ENCODE measurements at places on chromosomes 12 and 14.

DNA sequence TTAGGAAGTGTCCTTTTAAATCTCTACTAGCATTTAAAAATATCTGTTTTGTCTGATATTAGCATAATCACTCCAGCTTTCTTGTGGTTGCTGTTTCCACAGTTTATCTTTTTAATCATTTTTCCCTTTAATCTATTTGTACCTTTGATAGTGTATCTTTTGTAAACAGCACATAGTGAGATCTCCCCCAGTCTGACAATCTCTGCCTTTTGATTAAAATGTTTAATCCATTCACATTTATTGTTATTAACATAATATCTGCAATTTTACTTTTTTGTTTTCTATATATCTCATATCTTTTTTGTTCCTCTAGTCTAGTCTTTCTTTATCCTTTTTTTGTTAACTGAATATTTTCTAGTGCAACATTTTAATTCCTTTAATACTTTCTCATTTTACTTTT, 104.2 kb downstream of the RPS6KA5 start:
- DNase-seq: no peak

DNA sequence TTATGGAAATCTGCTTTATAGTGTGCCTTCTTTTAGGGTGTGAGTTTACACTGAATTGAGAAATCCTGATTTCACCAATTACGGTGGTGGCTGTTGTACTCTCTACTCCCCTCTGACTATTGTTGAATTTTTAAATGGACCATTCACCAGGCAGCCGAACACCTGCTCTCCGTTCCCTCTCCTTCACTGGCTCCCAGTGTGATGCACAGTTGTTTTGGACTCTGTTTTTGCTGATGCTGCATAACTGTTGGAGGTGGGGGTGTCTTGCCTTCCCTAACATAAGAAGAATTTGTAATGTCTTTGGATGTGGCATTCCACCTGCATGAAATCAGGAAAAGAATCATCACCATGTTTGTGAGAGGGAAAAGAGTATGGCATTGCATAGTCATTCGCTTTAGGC, 341.2 kb downstream of the SNAPC1 start:
- no peak for DNase-seq

- DNase-seq: no peak
Observed at GRCh38 chr14:48349689-48350088, 674.3 kb upstream of the MDGA2 start.

- no peak for DNase-seq
Observed at GRCh38 chr14:89387922-89388685, 28.9 kb downstream of the FOXN3 start.

GRCh38 chr12:51722431-51722830, 126.1 kb downstream of the FIGNL2 start:
- no peak for DNase-seq

GRCh38 chr14:101600891-101601605, 39.8 kb downstream of the DIO3 start:
- DNase-seq: no peak

DNA sequence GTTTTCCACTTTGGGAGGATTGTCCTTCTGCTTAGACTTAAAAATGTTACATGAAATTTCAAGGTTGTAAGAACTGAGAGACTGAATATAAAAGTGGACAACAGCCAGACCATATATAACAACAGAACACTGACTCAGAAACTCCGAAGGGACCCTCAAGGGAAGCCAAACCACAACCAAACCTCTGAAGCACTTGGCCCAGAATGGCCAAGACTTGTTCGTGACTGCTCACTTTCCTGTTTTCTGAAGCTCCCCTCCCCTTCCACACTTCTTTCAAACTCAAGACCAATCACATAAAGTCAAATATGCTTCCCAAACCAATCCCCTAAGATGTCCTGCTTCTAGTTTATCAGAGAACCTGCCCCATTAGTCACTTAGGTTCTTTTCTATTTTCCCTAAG, 13.7 kb downstream of the OR6J1 start:
- DNase-seq: no peak

GRCh38 chr12:124767066-124767821, 96.4 kb downstream of the SCARB1 start:
- peak; percentile 64 for DNase-seq

DNA sequence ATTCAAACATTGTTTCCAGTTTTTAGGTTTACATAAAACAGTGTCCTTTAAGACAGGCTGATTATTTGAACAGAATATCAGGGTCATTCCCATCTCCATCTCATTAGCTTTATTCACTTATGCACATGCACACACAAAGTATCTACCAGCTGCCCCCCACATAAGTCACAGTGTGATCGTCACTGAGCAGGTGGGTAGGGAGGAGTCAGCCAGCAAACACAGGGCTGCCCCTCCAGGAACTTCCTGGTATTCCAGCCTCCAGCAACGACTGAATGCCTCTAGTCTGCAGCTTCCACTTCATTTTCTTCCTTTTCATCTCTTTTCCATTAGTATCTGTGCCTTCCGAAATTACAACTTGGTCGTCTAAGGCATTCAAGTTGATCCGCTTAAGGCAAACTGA, 48.8 kb upstream of the FOXN3 start:
- no peak for DNase-seq

GRCh38 chr14:78083837-78084236, 86.3 kb upstream of the NRXN3 start:
- DNase-seq: no peak

GRCh38 chr12:118166946-118167345, 31.0 kb downstream of the PEBP1 start:
- DNase-seq: peak; percentile 6

GRCh38 chr12:34218193-34219045, 196.1 kb downstream of the ALG10 start:
- peak; percentile 47 for DNase-seq

DNA sequence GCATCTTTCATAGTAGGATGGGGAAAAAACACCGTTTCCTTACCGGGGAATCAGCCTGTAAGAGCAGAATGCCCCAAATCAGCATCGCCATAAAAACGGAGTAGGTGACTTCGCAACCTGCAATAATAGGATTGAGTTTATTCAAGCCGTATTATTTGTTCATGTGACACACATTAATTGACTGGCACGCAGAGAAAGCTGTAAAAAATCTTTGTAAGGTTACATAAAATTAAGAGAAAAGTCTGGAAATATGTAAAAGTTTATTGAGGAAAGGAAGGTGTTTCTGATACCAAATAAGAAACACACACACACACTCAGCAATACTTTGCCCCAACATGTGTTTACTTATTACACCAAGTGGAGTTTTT, 628 bp upstream of the CAPRIN2 start:
- DNase-seq: no peak

GRCh38 chr12:114986178-114986714, 302.3 kb upstream of the TBX3 start:
- DNase-seq: no peak

DNA sequence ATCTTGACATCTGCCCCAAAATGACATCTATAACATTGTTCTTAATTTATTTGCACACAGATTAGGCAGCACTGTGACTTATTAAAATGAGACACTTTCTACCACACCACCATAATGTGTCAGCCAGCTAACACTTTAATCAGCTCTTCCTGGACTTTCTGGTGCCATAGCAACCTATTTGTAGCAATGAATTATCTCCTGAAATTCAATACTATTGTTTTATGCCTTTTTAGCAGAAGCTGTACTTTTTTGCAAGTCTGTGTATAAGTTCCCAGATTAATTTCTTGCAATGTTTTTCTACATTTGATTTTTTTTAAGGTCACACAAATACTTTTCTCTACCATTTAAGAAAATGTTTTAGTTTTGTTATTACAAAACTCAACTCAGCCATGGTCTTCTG, 72.8 kb upstream of the SAV1 start:
- no peak for DNase-seq

DNA sequence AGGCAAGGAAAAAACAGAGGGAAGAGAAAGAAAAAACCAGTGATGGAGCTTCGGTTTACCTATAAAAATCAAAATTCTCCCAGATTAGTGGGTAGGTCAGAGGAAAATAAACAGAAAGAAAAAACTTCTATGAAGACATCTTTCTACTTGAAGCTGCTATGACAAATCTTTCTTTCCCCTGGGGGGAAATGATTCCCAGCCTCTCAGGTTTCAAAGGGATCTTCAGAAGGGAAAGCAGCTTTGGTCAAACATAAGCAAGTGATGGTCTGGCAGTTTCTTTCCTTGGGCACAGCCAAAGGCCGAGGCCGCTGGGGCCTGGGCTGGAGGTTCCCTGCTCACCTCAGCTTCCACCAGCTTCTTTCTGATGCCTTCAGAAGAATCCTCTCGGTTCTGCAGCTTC, 104.5 kb downstream of the PRKAB1 start:
- DNase-seq: no peak

DNA sequence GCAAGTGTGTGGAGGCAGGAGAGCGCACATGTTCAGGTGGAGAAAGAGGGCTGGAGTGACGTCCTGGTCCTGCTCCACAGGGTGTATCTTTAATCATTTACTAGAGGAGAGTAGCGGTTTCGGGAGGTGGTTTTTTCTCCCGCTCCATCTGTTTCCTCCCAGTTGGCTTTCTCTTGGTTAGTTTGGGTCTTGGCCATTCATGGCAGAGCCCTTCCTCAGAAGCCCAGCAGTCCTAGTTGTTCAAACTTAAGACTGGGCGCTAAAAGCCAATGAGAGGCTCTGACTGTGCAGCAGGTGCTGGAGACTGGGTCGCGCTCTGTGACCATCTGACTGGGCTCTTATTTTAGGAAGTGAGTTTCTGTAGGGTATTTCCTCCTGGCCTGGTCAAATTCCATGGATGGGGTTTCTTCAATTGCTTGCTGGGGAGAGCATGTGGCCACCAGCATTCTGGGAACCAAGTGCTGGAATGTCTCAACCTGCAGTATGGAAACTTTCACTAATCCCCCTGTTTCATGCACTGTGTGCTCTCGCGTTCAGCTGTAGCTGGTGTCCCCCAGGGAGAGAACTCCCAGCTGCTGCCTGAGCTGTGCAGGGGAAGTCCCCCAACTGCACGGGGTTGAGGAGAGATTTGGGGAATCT, 27.4 kb upstream of the TSPAN9 start:
- DNase-seq: peak; percentile 17

- DNase-seq: no peak
Observed at GRCh38 chr12:50117057-50117622, 5.1 kb downstream of the COX14 start.

DNA sequence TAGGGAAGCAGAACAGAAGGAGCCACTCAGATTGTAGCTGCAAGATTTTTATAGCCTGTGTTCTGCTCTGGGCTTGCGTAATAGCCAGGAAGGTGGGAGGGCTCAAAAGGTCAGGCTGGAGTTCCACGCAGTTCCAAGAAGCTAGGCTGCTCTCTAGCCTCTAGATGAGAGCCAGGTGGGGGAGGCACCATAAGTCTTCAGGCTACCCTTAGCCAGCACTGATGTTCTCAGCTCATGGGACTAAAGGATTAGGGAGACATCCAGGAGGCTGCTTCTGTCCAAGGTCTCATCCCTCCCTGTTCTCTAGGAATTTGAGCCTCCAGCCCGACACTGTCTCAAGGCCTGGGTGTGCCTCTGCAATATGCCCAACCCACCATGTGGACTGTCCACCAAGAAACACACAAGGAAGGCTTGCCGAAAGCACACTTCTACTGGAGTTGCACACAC, 1.7 kb downstream of the LMBR1L start:
- DNase-seq: no peak

DNA sequence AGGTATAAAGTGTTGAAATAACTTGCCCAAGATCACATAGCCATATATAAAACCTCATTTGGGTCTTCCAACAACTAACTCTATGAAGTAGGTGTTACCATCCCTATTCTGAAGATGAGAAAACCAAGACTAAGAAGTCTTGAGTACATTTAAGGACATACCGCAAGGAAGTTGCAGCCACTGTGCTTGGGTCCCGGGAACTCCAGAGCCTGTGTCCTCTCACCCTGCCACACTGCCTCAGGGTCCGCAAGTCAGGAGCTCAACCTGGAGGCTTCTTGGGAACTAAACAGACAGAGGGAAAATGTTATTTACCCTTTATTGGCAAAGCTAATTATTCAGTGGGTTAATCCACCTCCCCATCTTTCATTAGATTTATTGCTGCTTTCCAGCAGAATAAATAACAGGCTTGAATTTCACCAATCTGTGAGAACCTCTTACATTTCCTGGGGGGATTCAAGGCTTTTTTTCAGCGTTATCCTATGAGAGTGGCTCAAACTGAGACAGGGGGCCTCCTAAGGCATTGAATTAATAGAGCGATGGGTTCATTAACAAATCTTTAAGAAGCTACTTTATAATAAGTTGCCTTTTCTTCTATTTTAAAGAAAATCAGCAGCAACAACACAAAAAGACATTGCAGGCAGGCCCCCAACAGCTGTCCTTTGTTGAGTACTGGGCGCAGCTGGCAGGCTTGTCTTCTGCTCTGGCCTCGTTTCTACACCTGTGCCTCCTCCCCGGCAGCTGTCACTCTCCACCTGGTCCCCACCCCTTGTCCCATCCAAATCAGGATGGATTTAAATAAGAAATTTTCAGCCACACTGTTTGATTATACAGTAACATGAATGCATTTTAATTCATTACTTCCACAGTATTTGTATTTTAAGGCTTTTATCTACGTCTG, 25.3 kb downstream of the PHLDA1 start:
- no peak for DNase-seq

- no peak for DNase-seq
Observed at GRCh38 chr12:118274066-118274465, 98.6 kb downstream of the TAOK3 start.

DNA sequence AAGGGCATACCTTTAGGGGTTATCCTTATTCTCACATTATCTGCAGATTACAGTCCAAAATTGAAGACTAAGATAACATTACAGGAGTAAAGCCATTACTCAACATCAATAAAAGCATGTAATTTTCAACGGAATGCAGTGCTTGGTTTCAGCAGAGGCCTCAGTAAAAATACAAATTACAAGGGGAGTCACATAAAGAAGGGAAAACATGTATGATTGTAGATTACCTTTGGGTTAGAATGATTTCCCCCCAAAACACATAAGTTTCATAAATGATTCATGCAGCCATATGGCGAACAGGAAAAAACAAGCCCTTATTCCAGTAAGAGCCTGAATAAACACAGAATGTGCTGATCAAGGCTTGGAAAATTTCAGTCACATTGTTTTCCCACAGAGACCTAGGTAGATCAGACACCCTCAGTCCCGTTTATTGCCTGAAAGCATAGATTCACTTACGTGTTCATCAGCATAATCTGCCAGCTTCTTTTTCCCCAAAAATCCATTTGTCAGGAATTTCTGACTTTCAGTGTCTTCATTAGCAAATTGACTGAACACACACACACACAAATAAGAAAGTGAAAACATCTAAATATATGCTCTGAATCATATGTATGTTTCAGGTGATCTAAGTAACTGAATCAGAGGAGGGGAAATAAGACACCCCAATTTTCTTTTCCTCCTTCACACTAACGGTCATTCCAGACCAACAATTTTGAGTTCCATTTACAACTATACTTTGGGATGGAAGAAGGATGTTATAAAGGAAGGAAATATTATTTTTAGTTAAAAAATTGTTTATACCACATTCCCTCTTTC, 37.5 kb downstream of the SLC38A4 start:
- DNase-seq: no peak

- DNase-seq: no peak
Observed at GRCh38 chr14:36570065-36570464, 12.3 kb downstream of the NKX2-8 start.

DNA sequence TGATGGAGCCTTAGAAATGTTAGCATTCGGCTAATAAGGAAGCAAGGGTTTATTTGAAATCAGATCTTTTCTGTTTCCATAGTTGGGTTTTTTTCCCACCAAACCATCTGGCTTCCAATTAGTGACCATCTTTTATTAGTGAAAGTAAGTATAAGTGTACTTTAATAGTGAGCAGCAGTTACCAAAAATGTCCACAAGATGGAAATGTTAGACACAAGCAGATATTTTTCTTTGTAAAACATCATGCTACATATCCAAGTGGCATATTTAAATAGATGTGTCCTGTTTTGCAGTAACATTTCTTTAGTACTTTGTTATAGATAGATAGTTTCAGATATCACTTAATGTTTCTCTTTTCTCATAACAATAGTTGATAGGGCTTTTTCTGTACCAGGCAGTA, 28.8 kb downstream of the YEATS4 start:
- peak; percentile 25 for DNase-seq

All from OCI-LY7 (cell line).